Activated CD8-positive, alpha-beta memory T cell treated with anti-CD3 and anti-CD28 coated beads, Interleukin-2, amount 10 ng/mL, durations not matched to agents 7 days and 5 days (primary cell): ENCODE measurements at places on chromosomes 13 and 19. TPM values are rescaled to one million over a fixed set of nuclear protein-coding genes. Genes with fewer than 3 reads are reported as not detected.

GRCh38 chr13:100753376-100753775 is 78.8 kb upstream of the TMTC4 start:
- DNase-seq = no peak

Gene RNF17
- not detected for total RNA-seq

Gene EBPL
- 39.5 TPM for total RNA-seq

DNA sequence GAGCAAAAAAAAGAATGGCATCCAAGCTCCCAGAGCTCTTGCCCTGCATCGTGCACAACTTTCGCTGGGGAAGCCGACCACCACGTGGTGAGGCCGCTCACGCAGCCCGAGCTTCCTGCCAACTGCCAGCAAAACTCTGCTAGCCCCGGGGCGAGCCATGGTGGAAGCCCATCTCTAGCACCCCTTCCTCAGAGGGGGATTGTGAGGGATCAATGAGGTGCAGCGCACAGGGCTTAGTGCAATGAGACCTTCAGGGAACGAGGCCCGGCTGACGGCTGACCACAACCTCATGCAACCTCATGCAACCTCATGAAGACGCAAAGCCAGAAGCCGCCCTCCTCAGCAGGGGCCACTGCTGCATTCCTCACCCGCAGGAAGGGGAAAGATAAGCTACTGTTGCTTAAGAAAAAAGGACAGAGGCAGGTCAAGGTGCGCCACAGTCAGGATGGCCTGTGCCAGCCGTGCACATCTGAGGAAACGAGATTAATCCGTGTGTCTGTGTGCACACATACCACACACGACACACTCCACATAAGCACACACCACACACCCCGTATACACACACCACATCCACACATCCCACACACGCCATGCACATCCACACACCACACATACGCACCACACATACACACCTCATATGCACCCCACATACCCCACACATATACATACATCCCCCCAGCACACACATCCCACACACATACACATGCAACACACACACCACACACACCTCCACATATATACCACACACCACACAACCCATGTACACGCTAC is 9.6 kb downstream of the HSPBP1 start:
- peak; percentile 67 for DNase-seq

DNA sequence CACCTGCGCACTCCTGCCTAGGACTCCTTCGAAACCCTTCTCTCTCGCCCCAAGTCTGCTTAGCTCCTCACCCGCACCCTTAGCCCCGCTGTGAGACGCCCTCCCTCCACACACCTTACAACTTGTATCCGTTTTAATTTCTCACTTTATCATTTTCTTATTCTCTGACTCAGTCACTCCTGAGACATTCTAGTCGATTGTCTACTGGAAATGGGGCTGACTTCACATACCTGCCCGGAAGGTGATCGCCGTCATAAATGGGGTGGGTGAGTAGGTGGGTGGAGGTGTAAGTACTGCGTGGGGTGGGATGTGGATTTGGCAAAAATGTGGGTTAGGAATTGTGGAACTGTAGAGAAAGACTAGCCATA is 714 bp downstream of the NDFIP2 start:
- peak; percentile 66 for DNase-seq

DNA sequence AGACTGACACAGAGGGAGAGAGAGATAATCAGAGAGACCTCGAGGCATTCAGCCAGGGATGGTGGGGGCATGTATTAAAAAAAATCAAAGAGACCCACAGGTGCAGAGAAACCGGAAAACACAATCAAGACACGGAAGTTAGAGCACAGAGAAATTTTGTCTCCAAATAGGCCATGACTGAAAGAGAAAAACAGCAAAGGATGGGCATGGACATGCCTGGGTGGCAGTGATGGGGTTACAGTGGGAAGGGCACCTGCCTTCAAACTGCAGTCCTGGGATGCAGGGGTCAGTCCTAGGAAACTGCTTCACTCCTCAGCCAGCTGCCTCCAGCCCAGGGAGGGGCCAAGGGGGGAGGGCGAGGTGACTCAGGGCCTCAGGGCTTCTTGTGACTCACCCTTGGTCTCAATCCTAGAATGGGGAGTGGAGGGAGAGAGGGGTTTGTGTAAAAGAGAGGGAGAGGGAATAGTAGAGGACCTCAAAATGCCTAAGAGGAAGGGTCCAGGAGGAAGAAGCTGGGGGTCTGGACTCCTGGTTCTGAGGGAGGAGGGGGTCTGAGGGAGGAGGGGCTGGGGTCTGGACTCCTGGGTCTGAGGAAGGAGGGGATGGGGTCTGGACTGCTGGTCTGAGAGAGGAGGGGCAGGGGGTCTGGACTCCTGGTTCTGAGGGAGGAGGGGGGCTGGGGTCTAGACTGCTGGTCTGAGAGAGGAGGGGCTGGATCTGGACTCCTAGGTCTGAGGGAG is 3.6 kb upstream of the KCNN4 start:
- DNase-seq = peak; percentile 79

Gene ZNF829
- total RNA-seq = 4.9 TPM

DNA sequence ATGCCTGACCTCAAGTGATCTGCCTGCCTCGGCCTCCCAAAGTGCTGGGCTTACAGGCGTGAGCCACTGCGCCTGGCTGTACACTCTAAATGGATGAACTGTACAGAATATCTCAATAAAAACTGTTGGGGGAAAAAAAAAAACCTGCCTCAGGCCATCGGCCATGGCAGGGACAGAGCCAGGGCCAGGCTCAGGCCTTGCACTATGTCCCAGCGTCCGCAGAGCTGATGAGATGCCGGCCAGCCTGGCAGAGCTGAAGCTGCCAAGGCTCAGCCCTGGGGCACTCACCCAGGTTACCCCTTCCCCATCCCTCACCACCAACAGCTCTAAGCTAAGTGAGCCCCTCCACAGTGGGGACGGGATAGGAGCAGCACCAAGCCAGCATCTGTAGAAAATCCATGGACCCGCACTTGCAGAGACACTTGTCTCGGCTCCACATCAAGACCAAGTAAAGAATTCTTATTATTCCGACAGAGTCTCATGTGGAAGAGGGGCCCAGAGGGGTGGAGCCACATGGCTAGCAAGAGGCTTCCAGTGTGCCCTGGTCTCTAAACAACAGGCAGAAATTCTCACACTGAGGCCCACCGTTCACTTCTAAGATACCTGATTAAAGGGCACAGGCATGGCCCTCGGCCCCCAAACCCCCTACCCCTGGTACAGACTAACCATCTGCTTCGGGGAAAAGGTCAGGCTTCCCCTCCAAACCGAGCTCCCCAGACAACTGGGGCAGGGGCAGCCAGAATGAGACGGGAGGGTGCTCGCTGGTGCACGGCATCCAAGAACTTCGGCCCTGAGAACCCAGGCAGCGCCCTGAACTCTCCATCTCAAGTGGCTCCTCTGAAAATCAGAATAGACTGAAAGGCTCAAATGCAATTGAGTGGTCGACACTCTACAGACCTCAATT is 5.8 kb downstream of the PPP6R1 start:
- DNase-seq = no peak

DNA sequence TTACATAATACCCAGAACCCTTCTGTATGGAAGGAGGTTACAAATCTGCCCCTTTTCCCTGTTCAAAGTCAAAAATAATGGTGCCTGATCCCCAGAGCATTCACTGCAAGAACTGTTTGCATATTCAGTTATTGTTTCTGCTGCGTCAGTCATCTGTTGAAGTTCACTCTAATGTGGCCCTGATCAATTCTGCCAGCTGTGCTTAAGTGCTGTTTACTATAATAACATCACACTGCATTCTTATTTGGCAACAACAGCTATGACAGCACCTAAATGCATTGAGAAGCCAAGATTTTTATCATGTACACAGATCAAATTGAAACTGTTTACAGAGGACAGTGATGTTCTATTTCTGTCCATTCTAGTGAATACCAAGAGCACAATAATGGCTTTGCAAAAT is 115.9 kb downstream of the DACH1 start:
- no peak for DNase-seq

GRCh38 chr19:40163541-40164129 is 27.6 kb upstream of the MAP3K10 start:
- no peak for DNase-seq

- no peak for DNase-seq
Observed at GRCh38 chr13:113367771-113368170, 3.8 kb upstream of the GRTP1 start.

GRCh38 chr19:10230861-10231611 is at the start of gene S1PR2:
TSS of gene S1PR2 (minus strand) at chr19:10231331. CDS start at chr19:10224905, 6,426 bp downstream.
- peak; percentile 77 for DNase-seq

DNA sequence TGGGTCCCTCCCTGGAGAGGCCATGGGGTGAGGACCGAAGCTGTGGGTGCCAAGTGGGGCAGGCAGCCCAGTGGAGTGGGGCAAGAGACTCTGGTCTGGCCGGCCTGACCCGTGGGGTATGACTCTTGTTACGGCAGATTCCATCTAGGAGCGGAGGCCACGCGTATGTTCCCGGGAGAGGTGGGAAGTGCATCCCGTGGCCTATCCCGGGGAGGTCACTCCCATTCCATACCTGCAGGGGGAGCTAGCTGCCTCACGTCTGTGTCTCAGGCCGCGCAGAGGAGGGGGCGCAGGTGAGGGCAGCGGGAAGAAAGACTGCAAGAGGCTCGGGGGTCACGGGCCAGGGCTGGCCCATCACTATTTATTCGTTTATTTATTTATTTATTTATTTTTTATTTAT is 4.9 kb downstream of the CSNK1G2 start:
- no peak for DNase-seq

Gene LGALS14
- not detected for total RNA-seq

- no peak for DNase-seq
Observed at GRCh38 chr19:13981988-13982501, 24.1 kb downstream of the RFX1 start.

DNA sequence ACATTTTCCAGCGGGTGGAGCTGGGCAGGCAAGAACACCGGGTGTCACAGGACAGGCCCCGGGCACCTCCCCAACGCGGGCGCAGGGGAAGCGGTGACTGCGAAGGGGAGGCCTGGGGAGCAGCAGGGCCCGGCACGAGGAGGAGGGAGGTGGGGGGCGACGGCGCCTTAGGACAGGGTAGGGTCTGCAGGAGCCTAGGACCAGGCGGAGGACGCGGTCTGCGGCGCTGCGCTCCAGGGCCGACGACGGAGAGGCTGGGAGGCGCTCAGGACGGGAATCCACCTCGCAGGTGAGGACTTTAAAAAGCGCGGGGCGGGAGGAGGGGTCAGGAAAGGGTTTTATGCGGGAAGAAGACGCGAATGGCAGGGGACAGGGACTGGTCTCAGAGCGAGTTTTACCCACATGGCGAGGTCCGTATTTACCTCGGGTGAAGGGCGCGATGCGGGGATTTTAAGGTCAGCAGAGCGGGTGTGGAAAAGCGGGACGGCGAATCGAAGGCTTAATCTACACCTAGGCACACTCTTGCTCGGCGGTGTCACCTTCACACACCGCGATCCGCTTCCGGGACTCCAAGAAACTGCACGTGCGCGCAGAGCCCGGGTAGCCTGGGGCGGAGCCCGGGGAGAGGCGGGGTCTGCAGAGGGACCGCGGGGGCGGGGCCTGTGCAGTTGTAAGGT is 13.5 kb downstream of the ERVV-2 start:
- no peak for DNase-seq

Gene CASP14
- total RNA-seq = not detected
